Bronchial epithelial cell (primary cell): ENCODE measurements at places on chromosomes 16 and 17. TPM values are rescaled to one million over a fixed set of nuclear protein-coding genes. Genes with fewer than 3 reads are reported as not detected.

The PCGF2 gene
- total RNA-seq = 1.1 and 2.3 TPM in 2 replicates

The PRAC1 gene
- total RNA-seq = not detected in 2 replicates

The RAB37 gene
- under 0.01 and 0.38 TPM in 2 replicates for total RNA-seq

The DUSP14 gene
- 68.4 and 79.6 TPM in 2 replicates for total RNA-seq

The SEZ6 gene
- not detected in 2 replicates for total RNA-seq

The ELMO3 gene
- total RNA-seq = 25.6 and 44.0 TPM in 2 replicates

The GALR2 gene
- not detected in 2 replicates for total RNA-seq

The MPV17L gene
- total RNA-seq = 0.13 and 0.53 TPM in 2 replicates

The ZFPM1 gene
- 0.79 and 1.7 TPM in 2 replicates for total RNA-seq

The TM4SF5 gene
- total RNA-seq = not detected in 2 replicates

The PRR29 gene
- not detected in 2 replicates for total RNA-seq

The KRT24 gene
- total RNA-seq = 1.6 and 9.1 TPM in 2 replicates

The CACNG3 gene
- total RNA-seq = not detected in 2 replicates

The HSD17B1 gene
- 7.4 and 22.8 TPM in 2 replicates for total RNA-seq

The EFTUD2 gene
- total RNA-seq = 78.0 and 91.4 TPM in 2 replicates

The ASPHD1 gene
- 1.2 and 2.4 TPM in 2 replicates for total RNA-seq

The CCDC92B gene
- total RNA-seq = not detected in 2 replicates

The TMEM235 gene
- not detected in 2 replicates for total RNA-seq

The DCAF7 gene
- 9.5 and 10.6 TPM in 2 replicates for total RNA-seq

The TNFSF13 gene
- total RNA-seq = 2.6 and 3.7 TPM in 2 replicates

The CDH16 gene
- 1.8 and 5.8 TPM in 2 replicates for total RNA-seq

The CAVIN1 gene
- total RNA-seq = 126 and 159 TPM in 2 replicates
